Stimulated activated CD4-positive, alpha-beta T cell treated with anti-CD3 and anti-CD28 coated beads, TNF-alpha, amount 100 ng/mL, for 1 hour (primary cell): ENCODE measurements at places on chromosomes 7 and 10.

DNA sequence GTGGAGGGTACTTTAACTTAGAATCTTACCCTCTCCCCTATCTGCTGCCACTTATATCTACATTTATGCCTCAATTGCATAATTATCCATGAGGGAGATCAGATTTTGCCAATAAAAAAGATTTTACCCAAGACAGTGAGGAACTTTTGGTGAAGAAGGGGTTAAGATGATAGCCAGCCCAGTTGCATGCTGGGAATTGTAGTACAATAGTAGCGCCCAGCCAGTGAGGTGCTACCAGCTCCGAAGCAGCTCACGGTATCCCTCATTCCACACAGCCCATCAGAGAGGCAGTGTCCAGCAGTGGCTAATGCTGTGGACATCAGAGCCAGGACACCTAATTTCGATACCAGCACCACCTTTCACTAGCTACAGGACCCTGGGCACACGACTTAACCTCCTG is 5.9 kb upstream of the LGI1 start:
- DNase-seq = no peak

DNA sequence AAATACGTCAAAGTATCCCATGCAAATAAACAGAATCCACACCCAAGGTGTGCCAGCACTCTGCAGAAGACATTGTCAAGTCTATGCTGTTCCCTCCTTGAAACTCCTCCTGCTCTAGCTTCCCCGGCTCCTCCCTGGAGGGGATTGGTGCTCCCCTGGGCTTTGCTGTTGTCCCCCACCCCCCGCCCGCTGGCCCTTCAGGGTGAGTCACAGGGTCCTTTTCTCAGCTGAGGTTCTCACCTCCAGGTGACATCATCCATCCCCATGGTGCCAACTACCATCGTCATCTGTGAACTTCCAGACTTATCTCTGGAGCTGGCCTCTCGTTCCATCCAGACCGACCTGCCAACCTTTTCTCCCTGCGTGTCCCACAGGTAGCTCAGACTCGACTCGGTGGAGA is 77.0 kb downstream of the ITIH5 start:
- no peak for DNase-seq

- DNase-seq = no peak
These were observed 11.7 kb downstream of the CPEB3 start for GRCh38 chr10:92278996-92279696.

- no peak for DNase-seq
These were observed 90.9 kb downstream of the SH3PXD2A start for GRCh38 chr10:103764296-103765088.

DNA sequence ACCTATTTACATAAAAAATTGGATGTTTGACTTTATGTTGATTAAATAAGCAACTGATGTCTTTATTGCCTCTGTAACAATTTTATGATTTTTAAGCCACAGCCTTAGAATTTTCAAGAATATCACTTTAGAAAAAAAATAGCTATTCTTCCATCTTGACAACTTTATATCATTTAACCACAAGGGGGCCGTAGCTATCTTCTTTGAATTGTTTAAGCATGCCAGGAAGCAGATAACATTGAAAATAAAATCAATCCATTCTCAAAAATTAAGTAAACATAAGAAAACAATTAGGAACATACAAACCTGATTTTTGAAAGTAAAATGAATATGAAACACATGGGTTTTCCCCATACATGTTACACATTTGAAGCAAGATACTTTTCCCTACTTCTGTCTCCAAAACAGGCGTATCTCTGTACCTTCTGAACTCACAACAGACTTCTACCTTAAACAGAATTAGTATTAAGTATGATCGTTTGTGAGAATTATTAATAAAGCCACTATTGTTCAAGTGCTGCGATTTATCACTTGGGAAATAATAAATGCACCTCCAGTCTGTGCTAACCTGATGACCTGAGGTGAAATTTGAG is 209.0 kb downstream of the CACNA2D1 start:
- DNase-seq = no peak

DNA sequence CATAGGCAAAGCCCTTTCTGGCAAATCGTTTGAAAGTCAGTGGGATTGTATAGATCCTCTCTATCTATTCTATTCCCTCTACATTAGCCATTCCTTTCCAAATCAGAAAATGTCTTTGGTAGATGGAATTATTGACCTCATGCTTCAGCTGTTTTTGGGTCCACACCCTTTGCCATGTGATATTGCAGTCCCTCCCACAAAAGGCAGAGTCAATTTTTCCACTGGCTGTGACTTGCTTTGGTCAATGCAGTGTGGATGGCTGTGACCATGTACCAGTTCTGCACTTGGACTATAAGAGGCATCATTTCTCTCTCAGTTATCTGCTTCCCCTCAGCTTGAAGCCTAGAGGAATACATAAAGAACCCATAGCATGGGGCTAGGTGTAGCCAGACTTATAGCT is 332.9 kb downstream of the PTEN start:
- DNase-seq = no peak

DNA sequence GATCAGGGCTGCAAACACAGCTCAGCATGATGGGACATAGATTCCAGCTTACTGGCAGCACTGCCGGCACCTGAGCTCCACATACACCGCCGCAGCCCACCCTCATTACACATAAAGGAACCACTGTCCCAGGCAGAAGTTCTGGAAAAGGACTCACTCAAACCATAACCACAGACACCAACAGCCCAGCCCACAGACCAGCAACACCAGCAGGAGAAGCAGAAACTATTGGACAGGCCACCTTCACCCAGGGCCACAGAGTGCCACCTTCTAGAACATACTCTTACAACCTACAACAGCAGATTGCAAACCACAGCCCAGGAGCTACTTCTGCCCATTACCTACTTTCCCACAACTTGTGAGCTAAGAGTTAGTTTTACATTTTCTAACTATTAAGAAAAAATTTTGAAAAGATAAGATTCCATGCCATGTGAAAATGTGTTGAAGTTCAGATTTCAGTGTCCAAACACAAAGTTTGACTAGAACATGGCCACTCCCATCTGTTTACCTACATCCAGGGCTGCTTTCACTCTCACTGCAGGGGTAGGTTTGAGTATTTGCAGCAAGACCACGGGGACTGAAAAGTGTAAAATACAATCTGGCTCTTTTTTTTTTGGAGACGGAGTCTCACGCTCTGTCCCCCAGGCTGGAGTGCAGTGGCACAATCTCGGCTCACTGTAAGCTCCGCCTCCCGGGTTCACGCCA is 153.0 kb downstream of the TNS3 start:
- DNase-seq = no peak

GRCh38 chr10:125068406-125068805 is 92.0 kb downstream of the CTBP2 start:
- DNase-seq = no peak

- DNase-seq = no peak
These were observed 19.7 kb downstream of the ADCY1 start for GRCh38 chr7:45593877-45594276.

- no peak for DNase-seq
These were observed 118.7 kb downstream of the RALA start for GRCh38 chr7:39741942-39742623.

- DNase-seq = no peak
These were observed 85.4 kb downstream of the MKX start for GRCh38 chr10:27660268-27660667.

DNA sequence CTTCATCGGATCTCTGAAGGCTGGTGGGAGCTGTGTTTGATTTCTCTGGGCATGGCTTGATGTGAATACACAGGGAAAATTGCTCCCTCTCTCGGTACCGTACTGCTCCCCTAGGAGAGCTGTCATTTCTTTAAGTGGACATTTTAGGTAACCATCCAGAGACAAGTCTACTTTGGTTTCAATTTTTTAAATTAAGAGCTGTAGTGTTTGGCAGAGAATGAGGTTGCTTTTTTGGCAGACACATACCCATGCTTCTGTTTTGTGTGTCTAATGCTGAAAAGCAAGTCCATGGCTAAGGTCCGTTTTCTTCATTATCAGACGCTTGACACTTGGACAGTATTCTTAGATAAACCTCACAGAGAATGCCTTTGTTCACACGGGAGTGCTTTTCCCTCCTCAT is 61.3 kb upstream of the TRIL start:
- no peak for DNase-seq

DNA sequence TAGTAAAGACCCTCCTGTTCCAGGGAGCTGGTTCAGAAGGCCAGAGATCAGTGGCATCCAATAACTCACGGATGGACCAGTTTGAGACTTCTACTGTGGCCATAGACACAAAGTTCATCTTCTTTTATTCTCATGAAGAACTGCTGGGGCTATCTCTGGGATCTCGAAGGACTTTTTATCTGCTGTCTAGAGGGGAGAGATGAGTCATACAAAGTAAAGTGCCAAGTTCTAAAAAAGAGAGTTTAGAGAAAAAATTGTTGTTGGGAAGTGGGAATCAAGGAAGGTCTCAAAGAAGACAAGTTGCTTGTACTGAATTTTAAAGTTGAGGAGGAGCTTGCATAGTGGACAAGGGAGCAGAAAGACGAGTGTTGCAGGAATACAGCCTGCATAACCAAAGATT is 8.0 kb upstream of the FAM221A start:
- no peak for DNase-seq

DNA sequence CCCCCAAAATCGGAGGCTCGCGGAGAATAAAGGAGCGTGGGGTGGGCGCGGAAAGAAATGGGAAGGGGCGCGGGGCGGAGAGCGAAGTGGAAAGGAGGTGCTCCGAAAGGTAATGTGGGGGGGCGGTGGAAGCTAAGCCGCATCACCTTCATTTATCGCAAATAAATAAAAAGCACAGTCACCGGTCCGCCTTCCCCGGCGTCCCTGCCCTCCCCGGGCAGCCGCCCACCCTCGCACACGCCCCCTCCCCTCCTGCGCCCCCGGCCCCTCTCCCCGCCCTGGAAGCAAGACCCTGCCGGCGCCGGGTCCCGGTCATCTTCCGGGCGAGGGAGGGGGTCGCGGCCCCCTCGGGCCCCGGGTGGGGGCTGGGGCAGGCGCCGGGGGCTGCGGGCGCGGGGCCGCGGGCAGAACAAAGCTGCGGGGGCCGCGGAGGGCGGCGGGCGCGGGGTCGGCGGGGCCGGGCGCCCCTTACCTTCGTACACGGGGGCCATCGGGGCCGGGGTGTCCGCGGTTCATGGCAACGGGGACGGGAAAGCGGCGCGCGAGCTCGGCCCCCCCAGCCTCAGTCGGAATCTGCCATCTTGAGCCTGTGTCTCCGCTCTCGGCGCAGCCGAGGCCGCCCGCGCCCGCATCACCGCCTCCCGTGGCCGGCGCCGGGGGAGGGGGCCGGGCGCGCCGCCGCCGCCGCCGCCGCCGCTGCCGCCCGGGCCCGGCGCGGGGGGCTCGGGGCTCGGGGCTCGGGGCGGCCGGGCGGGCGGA is 486 bp downstream of the HIPK2 start:
- no peak for DNase-seq

- no peak for DNase-seq
These were observed 32.4 kb downstream of the WBP1L start for GRCh38 chr10:102775935-102776669.

DNA sequence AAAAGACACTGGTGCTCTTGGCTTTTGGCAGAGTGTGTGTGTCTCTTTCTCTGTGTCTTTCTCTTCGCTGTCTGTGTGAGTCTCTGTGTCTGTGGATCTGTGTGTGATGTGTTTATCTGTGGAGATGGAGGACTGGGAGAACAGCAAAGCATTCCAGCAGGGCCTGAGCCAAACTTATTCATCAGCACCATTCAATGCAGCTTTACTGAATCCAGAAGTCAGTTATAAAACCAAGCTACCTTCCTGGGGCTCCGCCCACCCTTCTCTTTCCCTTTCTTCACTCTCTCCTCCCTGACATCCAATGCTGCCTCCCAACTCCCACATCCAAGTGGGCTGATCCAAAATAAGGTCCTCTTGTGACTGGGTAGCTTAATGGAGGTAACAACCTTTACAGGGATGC is 3.9 kb downstream of the SGMS1 start:
- no peak for DNase-seq

GRCh38 chr10:24468281-24468751 is 255.4 kb downstream of the ARHGAP21 start:
- no peak for DNase-seq

DNA sequence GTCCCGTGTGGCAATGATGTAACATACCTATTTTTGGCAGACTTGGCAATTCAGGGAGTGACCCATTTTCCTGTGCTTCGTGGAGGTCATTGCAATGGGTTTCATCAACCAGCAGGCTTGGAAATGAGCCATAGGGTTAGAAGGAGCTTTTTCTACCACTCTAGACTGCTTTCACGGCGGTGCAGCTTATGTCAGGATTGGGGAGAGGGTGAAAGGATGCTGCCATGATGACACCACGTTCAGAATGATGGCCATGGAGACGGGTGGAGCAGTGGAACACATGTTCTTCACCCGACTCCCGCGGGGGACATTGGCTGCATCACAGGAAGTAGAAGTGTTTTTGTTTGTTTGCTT is 220.2 kb downstream of the EMX2 start:
- DNase-seq = no peak

DNA sequence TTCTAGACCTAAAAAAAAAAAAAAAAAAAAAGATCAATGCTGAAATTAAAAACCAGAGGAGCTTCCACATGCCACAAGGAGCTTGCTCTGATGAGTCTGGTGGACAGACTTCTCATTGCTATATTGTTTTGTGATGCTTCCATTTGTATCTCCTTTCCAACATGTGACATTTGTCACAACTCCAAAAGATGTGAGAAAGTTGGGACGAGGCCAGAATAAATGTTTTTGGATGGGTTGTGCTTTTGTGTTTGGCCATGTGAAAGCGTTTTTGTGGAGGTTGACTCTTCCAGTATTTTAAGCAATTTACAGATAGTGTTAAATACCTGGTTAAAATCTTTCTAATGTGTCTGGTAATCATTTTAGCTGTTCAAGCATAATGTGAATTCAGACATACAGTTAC is 280.1 kb downstream of the SKAP2 start:
- no peak for DNase-seq

DNA sequence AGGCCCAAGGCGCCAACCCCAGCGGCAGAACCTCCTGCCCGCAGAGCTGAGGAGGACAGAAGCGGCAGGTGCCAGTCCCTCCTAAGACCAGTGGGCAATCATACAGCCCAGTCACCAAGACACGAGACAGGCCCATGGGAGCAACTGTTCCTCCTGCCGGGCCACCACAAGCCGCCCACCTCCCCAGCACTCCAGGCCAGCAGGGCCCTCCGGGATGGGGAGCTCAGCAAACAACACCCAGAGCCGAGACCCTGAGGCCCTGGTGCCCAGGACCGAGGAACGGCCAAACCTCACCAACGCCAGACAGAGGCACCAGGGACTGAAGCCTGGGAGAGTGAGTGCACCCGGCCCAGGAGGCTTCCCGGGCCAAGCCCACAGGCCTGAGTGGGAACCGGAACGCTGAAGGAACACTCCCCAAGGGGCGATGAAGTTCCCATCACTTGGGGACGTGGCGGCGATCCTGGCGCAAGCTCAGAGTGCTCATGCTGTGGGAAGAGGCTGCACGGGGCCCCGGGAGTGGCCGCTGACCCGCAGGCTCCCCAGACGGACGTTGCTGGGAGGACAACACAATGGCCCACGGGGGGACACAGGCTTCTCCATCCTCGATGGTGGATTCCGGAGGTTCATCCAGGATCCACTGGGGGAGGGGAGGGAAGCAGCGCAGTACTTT is 35.1 kb downstream of the GPER1 start:
- no peak for DNase-seq

GRCh38 chr10:122659126-122659525 is 40.5 kb downstream of the C10orf120 start:
- no peak for DNase-seq
